ENCODE measurements at places on chromosomes 12 and 14. TPM values are rescaled to one million over a fixed set of nuclear protein-coding genes. Genes with fewer than 3 reads are reported as not detected.

The RIMKLB gene
- polyA plus RNA-seq, result 10.9 TPM

The IFNG gene
- polyA plus RNA-seq, result not detected

The PTPRR gene
- not detected for polyA plus RNA-seq

The RNU6-7 gene
- polyA plus RNA-seq, result not detected

The SLC25A47 gene
- polyA plus RNA-seq, result not detected

The FITM1 gene
- 1.1 TPM for polyA plus RNA-seq

The NTF3 gene
- not detected for polyA plus RNA-seq

The DAO gene
- polyA plus RNA-seq, result not detected

The TCL1B gene
- not detected for polyA plus RNA-seq

The KNTC1 gene
- polyA plus RNA-seq, result 5.2 TPM

The WNT1 gene
- polyA plus RNA-seq, result 0.19 TPM

The LRTM2 gene
- not detected for polyA plus RNA-seq
